ENCODE measurements at places on chromosomes 7 and 10. TPM values are rescaled to one million over a fixed set of nuclear protein-coding genes. Genes with fewer than 3 reads are reported as not detected.

ATAD1 gene
- total RNA-seq, result 49.3 TPM

ANXA11 gene
- total RNA-seq, result 259 TPM

TRIL gene
- total RNA-seq, result 0.44 TPM

VENTX gene
- total RNA-seq, result not detected

USP6NL gene
- total RNA-seq, result 0.56 TPM

All from T-helper 1 cell treated with Interleukin-12 subunit alpha and Interleukin-12 subunit beta and Interleukin-4 antibody, amounts not matched to agents 30 ng/mL and 1 ng/mL, for 36 hours (primary cell).